Cerebellar cortex (tissue), 1 donor: ENCODE measurements at places on chromosomes 6 and 20.

- DNase-seq, result no peak
Measured at GRCh38 chr20:58623579-58624473, 27.3 kb upstream of the STX16 start.

GRCh38 chr20:10848810-10849370 lies 175.1 kb upstream of the JAG1 start:
- no peak for DNase-seq

GRCh38 chr6:42279144-42279781 lies 61.6 kb upstream of the MRPS10 start:
- DNase-seq, result no peak

- DNase-seq, result no peak
Measured at GRCh38 chr6:78781001-78781400, 86.3 kb upstream of the IRAK1BP1 start.

DNA sequence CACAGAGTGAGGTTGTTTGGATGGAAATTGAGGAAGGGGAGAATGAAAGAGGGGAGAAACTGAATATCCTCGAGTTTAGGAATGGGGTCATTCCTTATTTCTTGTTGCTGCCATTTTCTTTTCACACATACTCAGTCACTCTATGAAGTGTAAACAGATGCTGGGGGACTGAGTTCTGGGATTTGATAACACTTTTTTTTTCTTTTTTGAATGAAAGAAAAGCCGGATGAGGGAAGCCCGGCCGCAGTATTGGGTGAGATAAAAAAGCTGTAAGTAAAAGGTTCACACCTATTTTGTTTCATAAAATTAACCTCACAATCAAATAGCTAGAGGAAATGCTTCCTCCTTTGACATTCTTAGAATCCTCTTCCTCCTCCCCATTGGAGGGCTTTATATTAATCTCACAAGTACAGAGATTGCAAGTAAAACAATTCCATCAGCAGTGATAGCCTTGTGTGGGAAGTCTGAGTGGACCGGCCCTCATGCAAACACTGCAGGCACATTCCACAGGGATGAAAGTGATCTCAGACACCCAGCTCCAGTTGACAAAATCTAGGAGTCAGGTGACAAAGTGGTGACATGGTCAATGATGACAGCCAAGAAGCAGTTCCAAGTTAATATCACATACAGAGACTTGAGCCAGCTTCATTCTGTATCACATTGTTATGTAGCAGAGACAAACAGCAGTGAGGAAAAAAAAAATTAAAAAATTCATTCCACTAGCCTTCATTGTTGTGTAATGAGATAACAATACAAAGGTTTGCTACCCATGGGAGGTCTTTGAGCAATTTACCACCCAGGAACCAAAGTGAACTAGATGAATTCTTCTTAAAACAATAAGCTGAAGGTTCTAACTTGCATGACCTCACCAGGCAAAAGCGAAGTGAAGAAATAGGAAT lies 391.1 kb upstream of the HSF2 start:
- peak; percentile 79 for DNase-seq

DNA sequence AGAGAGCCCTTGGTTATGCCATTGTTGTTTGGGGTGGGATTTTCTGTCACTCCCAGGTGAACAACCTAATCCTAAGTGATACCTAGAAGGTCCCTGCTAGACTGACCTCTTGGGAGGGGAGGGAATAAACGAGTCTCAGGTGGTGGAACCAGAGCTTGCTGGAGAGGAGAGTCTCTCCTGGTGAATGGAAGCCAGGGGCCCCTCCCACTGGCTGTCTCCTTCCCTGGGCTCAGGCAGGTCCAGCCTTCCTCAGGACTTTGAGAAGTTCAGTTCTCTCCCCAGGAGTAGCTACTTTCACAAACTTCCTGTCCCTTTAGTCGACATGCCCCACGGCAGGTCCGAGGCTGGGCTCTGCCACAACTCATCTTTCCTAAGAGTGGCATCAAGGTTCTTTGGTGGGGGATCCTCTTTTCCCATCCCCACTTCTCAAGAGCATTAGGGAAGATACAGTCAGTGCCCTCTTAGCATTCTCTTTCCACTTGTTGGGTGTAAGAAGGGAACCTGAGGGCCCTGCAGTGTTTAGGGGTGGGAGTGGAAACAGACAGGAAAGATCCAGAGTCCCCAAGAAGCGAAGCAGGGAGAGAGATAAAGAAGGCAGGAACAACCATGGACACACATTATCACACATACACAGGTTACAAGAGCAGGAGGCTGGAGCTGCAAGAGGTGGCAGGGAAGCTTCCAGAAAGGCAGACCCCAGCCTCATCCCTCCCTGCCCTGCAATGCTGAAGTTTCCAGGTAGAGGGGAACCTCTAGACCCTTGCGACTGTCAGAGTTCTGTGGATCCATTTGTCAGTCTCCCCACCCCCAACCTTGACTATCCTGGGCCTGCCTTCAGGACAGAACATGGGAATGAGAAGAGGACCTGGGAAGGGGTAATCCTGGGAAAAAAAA lies 900 bp upstream of the GLP1R start:
- no peak for DNase-seq

- no peak for DNase-seq
Measured at GRCh38 chr20:48817367-48818030, 10.3 kb downstream of the PREX1 start.

- DNase-seq, result no peak
Measured at GRCh38 chr6:153162646-153163045, 31.6 kb upstream of the RGS17 start.

DNA sequence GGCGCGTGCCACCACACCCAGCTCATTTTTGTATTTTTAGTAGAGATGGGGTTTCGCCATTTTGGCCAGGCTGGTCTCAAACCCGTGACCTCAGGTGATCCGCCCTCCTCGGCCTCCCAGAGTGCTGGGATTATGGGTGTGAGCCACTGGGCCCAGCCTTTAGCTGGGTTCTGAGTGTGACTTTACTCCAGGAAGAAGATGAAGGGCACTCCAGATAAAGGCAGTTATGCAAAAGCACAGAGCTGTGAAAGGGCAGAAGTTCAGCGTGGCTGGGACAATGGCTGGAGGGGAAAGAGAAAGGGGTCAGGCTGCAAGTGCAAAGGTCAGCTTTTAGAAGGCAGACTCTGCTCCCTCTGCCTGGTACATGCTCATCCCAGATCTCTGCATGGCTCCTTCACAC lies 39.7 kb downstream of the MAP3K5 start:
- DNase-seq, result no peak

GRCh38 chr6:23002044-23002619 lies 432.8 kb downstream of the HDGFL1 start:
- DNase-seq, result no peak

GRCh38 chr6:138410972-138411880 lies 7.2 kb downstream of the HEBP2 start:
- DNase-seq, result no peak

GRCh38 chr20:47347661-47348435 lies 8.7 kb downstream of the ZMYND8 start:
- peak; percentile 47 for DNase-seq
